ENCODE measurements at places on chromosomes 7 and 10. TPM values are rescaled to one million over a fixed set of nuclear protein-coding genes. Genes with fewer than 3 reads are reported as not detected.

DNA sequence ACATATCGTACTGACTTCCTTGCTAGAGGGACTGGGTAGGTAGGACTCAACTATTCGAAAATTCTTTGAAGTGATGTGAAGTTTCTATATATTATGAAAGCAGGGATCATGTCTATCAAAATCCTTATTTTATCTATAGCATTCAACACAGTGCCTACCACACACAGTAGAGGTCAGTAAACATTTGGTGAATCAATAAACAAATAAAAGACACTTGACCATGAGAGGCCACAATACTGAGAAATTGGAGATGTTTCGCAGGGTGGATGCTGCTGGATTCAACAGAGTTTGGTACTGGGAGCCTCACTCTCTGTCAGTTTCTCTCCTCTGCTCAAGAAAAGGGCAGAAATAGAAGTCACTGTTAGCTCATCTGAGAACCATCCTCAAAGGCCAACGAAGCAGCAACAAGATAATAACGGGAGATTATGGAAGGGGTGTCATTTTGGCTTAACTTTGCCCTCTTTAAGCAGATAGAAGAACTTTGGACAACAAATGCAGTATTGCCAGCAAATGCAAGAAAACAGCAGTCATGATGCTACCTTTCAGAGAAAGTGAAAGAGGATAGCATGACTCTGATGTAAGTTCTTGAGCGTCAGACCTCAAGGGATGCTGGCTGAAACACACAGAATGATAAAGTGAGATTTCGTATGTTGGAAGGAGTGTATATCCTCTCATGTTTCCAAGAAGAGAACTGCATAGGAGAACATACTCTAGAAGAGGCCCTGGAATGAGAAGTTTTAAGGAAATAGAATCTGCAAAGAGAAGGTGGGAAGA lies 107.6 kb downstream of the SEMA3E start:
- DNase-seq: no peak

- no peak for DNase-seq
Observed at GRCh38 chr10:31145986-31146385, 114.3 kb upstream of the ZNF438 start.

- no peak for DNase-seq
Observed at GRCh38 chr7:158633055-158633956, 45.7 kb upstream of the PTPRN2 start.

- no peak for DNase-seq
Observed at GRCh38 chr10:43259213-43259991, 7.5 kb downstream of the RASGEF1A start.

- DNase-seq: no peak
Observed at GRCh38 chr10:77220150-77220549, 417.5 kb downstream of the KCNMA1 start.

DNA sequence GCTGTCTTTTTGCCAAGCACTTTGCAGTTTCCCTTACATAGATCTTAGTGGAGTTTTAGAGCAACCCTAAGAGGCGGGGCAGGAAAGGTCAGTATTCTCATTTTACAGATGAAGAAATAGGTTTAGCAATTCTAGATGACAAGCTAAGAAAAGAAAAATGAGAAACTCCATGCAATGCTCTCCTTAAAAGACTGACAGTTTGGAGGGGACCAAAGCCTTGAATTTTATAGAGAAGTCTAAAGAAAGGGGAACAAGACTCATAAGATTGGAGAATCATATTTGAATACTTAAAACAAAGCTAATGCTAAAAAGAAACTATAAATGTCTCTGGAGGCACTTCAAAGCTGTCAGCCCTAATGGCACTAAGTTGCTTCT lies 19.6 kb downstream of the CEP55 start:
- no peak for DNase-seq

DNA sequence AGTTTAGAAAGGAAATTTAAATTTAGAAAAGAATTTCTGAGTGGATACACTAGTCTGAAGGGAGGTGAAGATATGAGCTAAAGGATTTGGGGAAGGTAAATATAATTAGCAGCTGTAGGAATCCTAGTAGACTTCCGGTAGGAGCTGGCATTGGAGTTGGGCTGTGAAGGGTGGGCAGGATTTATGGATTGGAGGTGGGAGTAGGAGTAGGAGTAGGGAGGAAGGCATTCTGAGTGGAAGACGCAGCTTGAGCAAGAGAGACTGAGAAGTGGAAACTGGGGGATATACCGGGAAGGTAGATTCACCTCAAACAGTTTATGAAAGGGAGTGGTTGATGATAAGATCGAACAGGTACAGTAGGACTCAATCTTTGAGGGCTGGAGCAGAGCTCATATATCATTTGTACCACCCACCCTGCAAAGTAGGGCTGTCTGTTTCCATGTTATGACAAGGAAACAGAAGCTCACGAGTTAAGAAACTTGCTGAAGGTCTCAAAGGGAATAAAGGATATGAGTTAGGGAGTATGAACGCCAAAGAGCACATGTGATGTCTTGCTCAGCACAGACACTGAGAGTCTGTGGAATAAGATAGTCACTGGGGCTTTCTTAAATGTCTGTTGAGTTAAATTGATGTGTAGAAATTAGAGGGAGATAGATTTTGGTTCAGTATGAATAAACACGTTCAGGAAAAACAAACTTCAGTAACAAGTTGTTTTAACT lies 81.6 kb downstream of the RPS24 start:
- DNase-seq: no peak

DNA sequence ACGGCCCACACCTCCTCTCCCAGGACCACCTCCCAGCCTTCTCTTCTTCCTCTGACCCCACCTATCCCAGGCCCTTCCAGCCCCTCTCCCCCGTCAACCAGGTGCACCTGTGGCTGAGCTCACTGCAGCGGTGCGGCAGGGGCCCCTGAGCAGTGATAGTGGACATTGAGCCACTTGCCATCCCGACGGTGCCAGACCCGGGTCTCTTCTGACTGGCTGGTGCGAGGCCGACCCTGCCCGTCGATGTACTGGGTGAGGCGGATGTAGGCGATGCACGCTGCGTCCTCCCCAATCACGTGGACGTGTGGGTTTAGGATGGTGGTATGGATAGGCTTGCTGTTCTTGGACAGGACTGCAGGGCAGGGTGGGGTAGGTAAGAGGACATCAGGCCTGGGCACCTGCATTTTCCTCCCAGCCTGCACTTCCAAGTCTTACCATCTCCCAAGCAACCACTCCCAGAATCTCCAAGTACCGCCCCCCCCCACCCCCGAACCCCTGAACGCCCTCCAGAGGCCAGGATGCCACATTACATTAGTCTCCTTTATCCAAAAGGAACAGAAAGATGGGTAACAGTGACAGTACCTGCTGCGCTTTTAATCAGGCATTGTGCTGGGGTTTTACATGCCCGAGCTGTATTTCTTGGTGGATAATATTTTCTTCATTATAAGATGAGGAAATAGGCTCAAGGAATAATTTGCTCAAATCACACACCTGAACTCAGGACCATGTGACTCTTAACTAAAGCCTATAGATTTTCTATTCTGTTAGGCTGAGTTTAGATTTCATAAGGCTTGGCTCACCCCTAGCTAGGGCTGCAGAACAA lies 3.7 kb upstream of the NDST2 start:
- DNase-seq: no peak

The FGFR2 gene
- total RNA-seq: 170 TPM

The SUN1 gene
- 131 TPM for total RNA-seq

The NUP205 gene
- 29.1 TPM for total RNA-seq

The CTNNA3 gene
- 15.9 TPM for total RNA-seq

The ADAM22 gene
- total RNA-seq: 0.29 TPM

All from stomach (tissue), 19 donors.